Left lung (tissue), 14 donors: ENCODE measurements at places on chromosomes 4 and X. TPM values are rescaled to one million over a fixed set of nuclear protein-coding genes. Genes with fewer than 3 reads are reported as not detected.

GRCh38 chrX:110836982-110837381, 41.4 kb upstream of the CHRDL1 start:
- DNase-seq: no peak

GRCh38 chrX:103157496-103158316, 57.2 kb upstream of the BEX4 start:
- no peak for DNase-seq

- no peak for DNase-seq
Measured at GRCh38 chrX:107577933-107578332, 50.4 kb upstream of the PRPS1 start.

DNA sequence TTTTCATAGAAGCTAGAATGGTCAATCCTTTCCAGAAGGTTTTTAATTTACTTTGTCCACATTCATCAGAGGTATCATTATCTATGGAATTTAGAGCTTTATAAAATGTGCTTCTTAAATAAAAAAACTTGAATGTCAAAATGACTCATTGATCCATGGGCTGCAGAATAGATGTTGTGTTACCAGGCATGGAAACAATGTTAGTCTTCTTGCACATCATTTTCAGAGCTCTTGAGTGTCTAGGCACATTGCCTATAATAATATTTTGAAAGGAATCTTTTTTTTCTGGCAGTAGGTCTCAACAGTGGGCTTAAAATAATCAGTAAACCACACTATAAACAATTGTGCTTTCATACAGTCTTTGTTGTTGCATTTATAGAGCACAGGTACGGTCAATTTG, 200.3 kb downstream of the FAT4 start:
- no peak for DNase-seq

DNA sequence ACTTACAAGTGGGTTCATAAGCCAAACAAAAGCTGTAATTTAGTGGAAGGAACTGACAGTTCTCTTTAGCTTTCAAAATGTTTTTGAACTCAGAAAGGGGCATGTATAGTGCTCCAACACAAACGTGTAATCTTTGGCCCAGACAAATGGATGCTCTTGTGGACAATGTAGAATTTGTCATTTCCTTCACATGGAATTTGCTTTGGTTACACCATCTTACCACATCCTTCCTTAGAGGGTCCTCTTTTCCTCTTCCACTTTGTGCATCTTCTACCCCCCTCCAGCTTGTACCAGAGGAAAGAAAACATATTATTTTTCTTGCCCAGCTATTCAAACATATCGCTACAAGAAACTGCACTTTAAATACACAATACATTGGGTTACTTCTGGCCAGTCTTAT, 42.4 kb downstream of the MEPE start:
- no peak for DNase-seq

DNA sequence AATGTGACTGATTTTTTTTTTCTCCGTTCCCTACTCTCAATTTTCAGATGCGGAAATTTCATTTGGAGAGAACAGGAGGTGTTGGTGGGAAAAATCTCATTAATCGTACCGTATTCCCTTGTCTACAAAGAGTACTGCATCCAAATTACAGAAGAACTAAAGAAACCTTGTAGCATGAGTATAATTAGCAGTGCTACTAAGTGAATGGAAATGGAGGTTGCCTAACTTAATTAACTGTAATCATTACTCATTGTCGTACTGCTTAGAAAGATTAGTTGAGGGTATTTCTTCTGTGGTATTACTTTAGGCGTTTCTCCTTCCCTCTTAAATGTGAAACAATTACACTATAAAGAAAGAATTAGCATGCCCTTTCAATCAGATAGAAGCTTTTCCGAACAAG, 81.7 kb downstream of the DMD start:
- no peak for DNase-seq

Gene GAGE1
- polyA plus RNA-seq: not detected

Gene RPGR
- polyA plus RNA-seq: 20.6 TPM

Gene HSFX2
- polyA plus RNA-seq: 1.2 TPM

Gene BANK1
- polyA plus RNA-seq: 2.3 TPM

Gene KLHL2
- polyA plus RNA-seq: 18.5 TPM

Gene GJB1
- polyA plus RNA-seq: 5.4 TPM

Gene AMER1
- 8.0 TPM for polyA plus RNA-seq
